ENCODE measurements at places on chromosomes 5 and 9. TPM values are rescaled to one million over a fixed set of nuclear protein-coding genes. Genes with fewer than 3 reads are reported as not detected.

Gene GLRA1
- not detected for polyA plus RNA-seq

Gene ZNF366
- polyA plus RNA-seq, result 0.05 TPM

DNA sequence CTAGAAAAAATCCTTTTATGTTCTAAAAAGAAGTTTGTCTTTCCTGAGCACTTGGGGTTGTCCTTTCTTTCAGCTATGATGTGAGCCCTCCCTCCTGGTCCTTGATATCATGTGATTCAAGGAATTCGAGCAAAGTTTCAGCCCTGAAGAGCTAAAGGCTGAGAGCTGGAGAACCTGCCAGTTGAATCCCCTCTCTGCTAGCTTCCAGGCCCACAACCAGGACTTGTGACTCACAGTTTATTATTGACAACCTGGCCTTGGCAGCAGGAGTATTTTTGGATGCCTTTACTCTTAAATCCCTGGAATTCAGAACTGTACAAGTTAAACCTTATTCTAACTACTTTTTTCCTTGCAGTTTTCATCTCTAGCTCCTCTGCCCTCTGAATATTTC is 182.8 kb downstream of the SPOCK1 start:
- no peaks in the 10 kb centered on the region for H3K36me3 ChIP-seq
- no peak overlapping the region for H3K4me3 ChIP-seq
- no peak overlapping the region for H3K27ac ChIP-seq
- no peaks in the 10 kb centered on the region for H3K4me1 ChIP-seq
- no peak for DNase-seq
- H3K27me3 ChIP-seq, result peaks cover 5% of the 10 kb centered on the region

Gene SET
- 56.2 TPM for polyA plus RNA-seq

DNA sequence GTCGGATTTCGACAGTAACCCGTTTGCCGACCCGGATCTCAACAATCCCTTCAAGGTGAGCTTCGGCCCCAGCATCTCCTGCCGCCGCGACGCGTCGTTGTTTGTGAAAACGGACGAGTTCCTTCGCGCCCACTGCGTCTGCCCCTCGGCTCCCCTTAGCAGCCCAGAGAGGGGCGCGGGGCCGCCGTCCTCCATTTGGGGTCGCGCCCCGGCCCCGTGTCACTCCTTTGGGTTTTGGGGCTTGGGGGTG is 182 bp downstream of the SCAMP1 start:
- H3K36me3 ChIP-seq, result no peaks in the 10 kb centered on the region
- no peaks in the 10 kb centered on the region for H3K27me3 ChIP-seq
- peak overlapping the region; percentile 92 for H3K4me3 ChIP-seq
- DNase-seq, result no peak
